ENCODE measurements at places on chromosomes 7 and 10. TPM values are rescaled to one million over a fixed set of nuclear protein-coding genes. Genes with fewer than 3 reads are reported as not detected.

DNA sequence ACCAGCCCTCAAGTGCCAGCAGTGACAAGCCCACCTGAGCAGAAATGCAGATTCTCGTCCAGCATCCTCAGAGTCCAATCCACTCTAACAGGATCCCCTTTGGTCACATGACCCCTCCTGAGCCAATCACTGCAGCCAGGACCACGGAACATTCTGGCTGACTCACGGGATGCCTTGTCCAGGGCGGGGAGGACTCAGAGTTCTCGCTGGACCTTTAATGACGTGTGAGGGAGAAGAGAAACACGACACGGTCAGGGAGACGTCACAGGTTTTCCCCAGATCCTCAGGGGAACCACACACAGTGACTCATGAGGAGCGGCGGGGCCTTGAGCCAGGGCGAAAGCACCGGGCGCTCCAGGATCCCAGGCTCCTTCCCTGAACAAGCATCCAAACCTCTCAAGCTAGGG is 155.7 kb downstream of the PTPRN2 start:
- peak; percentile 92 for DNase-seq
- peaks cover 15% of the 10 kb centered on the region for H3K4me1 ChIP-seq
- no peaks in the 10 kb centered on the region for H3K27me3 ChIP-seq
- H3K36me3 ChIP-seq, result no peaks in the 10 kb centered on the region
- peak overlapping the region; percentile 67 for H3K27ac ChIP-seq

The OPN4 gene
- not detected for total RNA-seq

- DNase-seq, result peak; percentile 42
- no peaks in the 10 kb centered on the region for H3K36me3 ChIP-seq
- H3K27ac ChIP-seq, result no peak overlapping the region
These were observed 66.1 kb downstream of the KCNMA1 start for GRCh38 chr10:77571490-77571889.

The KCNIP2 gene
- total RNA-seq, result not detected

The PON3 gene
- 4.3 TPM for total RNA-seq

- no peaks in the 10 kb centered on the region for H3K27me3 ChIP-seq
- H3K36me3 ChIP-seq, result no peaks in the 10 kb centered on the region
- H3K27ac ChIP-seq, result no peak overlapping the region
- no peak for DNase-seq
- H3K4me1 ChIP-seq, result peaks cover 27% of the 10 kb centered on the region
These were observed 281.8 kb downstream of the KCNMA1 start for GRCh38 chr10:77355844-77356243.

The COMMD3 gene
- 4.1 TPM for total RNA-seq

All from stomach (tissue), 19 donors.